ENCODE measurements at places on chromosomes 3 and 15.

GRCh38 chr15:68078365-68078764 is 24.2 kb downstream of the PIAS1 start:
- DNase-seq = no peak

DNA sequence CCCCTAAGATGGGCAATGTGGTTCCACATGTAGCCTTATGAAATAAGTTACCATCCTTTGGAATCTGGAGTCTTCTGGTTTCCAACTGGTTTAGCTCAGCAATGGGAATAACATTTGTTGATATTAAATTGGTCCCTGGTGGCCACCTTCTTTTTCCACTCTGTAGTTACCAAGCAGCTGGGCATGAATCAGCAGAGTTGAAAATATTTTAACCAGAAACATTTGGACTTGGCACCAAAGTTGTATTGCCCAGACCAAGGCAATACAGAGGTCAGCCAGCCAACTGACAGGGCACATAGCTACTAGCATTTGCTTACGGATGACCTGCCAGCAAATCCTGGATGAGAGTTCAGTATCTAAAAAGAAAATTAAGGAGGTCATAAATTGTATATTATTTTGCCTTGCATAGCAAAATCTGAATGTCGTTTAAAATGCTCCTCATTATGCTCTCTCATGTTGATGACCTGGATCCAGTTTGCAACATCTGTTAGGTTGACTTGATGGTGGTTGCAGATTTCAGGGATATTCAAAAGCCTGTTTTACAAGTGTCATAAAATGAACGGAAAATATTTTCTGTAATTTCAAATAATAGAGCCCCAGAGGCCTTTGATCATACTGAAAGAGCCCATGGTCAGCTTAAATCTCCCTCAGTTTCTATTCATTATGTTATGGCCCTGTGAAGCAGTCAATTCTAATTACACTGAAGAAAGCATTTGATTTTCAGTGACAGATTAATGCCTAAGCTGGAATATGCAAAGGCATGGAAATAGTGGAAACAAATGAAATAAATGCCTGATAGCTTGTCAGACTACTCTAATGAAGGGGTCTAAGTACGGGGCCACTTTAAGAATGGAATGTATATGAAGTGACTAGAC is 54.6 kb downstream of the PPM1L start:
- DNase-seq = no peak

GRCh38 chr15:96330064-96330449 is 443 bp upstream of the NR2F2 start:
- DNase-seq = peak; percentile 51

GRCh38 chr15:89035150-89035549 is 53.1 kb upstream of the ABHD2 start:
- DNase-seq = no peak

DNA sequence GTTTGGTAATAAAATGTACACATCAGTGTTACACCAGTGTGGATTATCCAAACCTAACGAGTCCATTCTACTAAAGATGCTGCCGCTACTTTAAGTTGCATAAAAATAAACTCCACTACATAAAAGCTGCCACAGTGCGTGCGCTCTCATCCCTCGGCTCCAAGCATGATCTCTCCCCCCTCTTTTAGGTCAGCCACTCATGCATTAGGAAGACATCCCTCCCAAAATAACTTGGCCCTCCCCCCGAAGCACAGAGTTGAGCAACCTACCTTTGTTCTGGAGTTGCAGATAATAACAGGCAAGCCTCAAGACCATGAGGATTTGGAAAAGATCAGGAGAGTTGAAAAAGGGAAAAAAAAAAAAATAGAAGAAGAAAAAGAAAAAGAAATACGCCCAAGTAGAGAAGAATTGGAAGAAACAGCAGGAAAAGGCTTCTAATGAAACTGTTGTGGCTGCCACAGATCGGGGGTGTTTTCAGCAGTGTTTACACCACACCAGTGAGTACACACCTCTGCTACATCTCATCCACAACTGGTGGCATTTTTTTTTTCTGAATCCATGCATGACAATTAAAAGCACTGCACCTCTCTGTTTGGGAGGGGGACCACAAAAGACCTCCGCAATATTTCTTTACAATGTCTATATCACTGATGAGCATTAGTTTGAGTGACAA is 339.2 kb downstream of the FOXP1 start:
- DNase-seq = no peak

DNA sequence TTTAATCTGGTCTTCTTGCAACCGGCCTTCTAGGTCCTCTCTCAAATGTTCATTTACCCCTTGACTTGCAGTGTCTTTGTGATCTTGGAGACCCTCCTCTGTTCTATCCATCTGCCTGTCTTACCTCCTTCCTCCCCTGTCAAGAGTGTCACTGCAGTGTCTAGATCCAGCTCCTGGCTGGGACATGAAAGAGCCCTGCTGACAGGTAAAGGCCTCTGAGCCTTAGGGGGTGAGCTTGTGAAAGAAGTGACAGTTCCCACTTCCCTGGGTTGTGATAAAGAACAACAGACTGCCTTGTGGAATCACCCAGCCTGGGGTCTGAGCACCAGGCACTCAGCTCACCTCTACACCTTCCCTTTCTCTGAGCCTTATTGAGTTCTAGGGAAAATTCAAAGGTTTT is 68.0 kb downstream of the CDC25A start:
- no peak for DNase-seq

DNA sequence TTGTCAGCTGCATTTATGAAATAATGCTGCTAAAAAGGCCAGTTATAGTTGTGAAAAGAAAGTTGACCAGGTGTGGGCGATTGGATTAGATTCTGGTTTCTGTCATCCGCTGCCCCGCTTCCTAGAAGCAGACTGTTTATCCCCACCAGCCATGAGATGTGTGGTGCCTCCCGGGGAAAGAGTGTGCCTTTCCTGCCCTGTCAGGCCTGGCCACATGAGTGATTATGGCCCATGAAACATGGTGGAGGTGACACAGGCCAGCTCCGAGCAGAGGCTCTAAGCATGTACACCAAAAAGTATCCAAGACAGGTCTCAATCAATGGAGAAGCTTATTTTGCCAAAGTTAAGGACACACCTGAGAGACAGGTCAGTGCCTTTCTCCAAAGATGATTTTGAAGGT is 85.4 kb upstream of the ABHD2 start:
- DNase-seq = no peak

DNA sequence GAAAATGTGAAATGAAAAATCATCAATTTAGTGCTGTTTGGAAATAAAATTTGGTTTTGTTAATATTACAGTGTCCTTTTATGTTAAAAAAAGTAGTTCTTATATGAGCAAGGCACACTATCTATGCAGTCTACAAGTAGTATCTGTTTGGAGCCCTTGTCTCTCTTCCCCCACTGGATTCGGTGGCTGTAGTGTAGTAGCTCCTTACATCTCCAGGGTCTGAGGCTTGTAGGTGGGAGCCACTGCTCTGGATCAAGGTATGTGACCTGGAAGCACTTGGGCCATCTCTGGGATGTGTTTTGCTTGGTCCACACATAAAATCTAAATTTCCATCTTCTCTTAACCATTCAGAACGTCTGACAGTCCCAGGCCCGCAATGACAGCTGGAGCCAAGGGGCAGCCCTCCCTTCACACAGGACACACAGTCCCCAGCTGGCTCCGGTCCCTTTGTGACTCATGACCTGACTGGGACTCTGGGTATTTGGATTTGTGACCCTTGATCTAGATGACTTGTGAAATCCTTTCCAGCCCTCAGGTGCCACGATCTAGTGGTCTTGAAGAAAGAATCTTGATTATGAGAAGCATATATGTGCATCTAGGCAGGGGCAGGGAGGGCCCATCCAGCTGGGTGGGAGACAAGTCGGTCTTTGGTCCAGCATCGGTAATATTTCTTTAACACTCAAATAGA is 80.0 kb downstream of the USP13 start:
- no peak for DNase-seq

DNA sequence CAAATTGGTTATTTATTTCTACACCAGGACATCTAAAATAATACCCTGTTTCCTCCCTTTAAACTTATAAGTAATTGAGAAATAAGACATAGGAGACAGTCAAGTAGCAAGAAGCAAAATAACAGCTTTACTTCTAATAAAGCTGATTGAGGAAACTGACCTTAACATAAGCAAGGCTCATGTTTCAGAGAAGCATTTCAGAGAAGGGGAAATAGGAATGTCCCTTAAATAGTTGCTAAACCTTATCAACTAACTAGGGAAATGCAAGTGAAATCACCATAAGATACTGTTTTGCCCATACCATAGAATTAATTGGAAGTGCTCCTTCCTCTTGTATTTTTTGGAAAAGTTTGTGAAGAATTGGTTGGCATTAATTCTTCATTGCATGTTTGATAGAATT is 84.9 kb downstream of the B3GALNT1 start:
- DNase-seq = no peak

DNA sequence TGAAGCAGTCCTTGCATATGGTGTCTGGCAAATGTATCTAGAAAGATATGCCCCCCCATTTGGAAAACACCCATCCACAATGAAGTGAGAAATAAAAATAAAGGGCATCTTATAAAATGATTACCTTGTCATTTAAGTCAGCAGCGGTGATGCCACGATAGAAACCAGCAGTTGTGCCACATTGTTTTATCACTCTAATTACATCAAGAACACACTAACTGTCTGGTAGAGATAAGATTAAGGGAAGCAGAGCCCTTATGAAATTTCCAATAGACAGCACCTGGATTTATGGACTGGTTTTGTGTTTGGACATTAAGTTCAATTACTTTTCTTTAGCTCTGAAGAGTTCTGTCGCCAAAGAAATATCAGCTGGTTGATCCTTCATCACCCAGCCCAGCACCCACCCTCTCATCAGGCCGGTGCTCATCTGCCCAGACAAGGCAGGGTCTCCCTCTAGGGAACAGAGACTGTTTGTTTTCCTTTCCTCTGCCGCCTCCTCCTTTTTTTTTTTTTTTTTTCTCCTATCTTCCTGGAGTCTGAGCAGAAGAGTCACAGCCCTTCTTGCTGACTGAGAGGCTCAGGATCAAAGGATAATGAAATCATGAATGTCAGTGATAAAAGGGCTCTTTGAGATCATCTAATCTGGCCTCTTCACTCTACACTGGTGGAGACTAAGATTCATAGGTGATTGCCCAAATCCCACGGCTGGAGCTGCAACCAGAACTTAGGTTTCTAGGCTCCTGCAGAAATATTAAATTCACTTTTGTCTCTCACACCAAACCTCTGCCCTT is 464.1 kb downstream of the NTRK3 start:
- no peak for DNase-seq

GRCh38 chr3:64616953-64617352 is 70.8 kb downstream of the ADAMTS9 start:
- DNase-seq = no peak

- no peak for DNase-seq
Measured at GRCh38 chr3:53267766-53268165, 11.9 kb upstream of the TKT start.

DNA sequence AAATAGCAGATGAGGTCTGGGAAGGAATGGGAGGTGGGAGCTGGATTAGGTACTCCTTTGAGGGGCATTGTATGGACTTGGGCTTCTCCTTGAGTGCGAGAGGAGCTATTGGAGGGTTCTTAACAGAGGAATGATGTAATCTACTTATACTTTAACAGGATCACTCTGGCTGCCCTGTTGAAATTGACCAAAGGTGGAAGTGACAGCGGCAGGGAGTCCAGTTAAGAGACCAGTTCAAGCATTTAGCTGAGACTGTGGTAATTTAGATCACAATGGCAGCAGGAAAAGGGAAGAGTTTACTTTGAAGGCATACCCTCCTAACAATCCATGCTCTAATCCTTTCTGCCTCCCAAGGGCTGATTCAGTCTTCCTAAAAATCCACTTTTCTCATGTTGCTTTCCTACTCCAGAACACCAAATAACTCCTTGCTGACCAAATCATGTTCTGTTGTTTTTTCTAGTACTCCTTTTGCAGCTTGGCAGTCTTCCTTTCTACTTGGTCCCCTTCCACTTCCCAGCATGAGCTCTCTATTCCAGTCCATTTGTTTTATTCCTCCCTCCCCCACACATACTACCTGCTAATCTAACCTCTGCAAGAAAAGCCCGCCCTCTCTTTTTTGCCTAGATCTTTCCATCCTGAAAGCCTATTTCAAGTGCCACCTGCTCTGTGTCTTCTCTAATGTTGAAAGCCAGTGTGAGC is 139.4 kb downstream of the NECTIN3 start:
- no peak for DNase-seq

DNA sequence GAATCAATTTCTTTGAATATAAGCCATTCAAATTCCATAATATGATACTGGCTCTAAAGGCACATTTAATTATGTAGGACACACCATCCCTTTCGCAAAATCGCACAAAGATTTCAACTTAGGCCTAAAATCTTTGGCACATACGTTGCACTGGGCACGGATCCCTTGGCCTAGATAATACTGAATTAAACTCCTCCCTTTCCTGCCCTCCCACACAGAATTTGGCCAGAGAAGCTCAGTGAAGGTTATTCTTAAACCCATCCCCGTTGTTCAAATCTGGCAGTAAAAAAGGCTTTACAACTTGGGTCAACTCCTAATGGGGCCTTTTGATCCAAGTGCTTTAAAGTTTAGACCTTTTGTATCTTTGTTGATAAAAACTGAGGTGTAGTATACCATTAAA is 247.2 kb downstream of the PTPRG start:
- no peak for DNase-seq

- DNase-seq = peak; percentile 49
Measured at GRCh38 chr3:38805765-38806386, 10.1 kb downstream of the SCN10A start.

GRCh38 chr3:22568285-22568684 is 634.8 kb upstream of the UBE2E2 start:
- DNase-seq = no peak

GRCh38 chr15:90648137-90649070 is 68.7 kb upstream of the BLM start:
- DNase-seq = peak; percentile 59

GRCh38 chr15:89248584-89248983 is 4.8 kb downstream of the FANCI start:
- no peak for DNase-seq

DNA sequence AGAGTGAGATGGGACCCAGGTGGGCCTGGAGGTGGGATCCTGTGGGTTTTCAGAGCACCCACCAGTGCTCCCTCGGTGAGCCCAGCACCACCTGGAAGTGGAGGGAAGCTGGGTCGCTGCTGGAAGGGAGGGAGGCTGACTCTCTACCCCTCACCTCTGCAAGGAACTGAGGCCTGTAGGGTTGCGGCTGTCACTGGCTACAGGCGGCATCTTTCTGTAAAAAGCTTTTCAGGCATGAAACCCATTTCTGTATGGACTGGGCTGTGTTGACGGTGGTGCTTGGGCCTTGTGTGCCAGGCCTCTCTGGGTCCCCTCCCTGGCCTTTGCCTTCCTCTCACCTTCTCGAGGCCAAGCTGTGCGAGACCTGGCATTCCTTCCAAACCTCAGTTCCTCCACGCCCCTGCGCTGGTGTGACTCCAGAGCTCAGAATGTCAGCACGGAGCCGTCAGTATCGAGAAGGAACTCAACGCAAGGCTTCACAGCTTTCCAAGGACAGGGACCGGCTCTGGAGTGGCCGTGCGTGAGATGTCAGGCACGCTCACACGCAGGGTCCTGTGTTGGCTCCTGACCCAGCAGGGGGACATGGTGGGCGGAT is 16.6 kb downstream of the ABTB1 start:
- no peak for DNase-seq

- no peak for DNase-seq
Measured at GRCh38 chr3:47877290-47877689, 74.4 kb downstream of the DHX30 start.

GRCh38 chr3:13223574-13224237 is 150.5 kb upstream of the IQSEC1 start:
- DNase-seq = no peak
